ENCODE measurements at places on chromosomes 5 and 9. TPM values are rescaled to one million over a fixed set of nuclear protein-coding genes. Genes with fewer than 3 reads are reported as not detected.
A peak's percentile ranks its signal among the peaks of the same experiment; 100 is the strongest.

- DNase-seq, result no peak
Observed at GRCh38 chr5:151820903-151821302, 49.1 kb downstream of the G3BP1 start.

GRCh38 chr9:136295542-136296433 lies 8.1 kb downstream of the CCDC187 start:
- DNase-seq, result no peak

DNA sequence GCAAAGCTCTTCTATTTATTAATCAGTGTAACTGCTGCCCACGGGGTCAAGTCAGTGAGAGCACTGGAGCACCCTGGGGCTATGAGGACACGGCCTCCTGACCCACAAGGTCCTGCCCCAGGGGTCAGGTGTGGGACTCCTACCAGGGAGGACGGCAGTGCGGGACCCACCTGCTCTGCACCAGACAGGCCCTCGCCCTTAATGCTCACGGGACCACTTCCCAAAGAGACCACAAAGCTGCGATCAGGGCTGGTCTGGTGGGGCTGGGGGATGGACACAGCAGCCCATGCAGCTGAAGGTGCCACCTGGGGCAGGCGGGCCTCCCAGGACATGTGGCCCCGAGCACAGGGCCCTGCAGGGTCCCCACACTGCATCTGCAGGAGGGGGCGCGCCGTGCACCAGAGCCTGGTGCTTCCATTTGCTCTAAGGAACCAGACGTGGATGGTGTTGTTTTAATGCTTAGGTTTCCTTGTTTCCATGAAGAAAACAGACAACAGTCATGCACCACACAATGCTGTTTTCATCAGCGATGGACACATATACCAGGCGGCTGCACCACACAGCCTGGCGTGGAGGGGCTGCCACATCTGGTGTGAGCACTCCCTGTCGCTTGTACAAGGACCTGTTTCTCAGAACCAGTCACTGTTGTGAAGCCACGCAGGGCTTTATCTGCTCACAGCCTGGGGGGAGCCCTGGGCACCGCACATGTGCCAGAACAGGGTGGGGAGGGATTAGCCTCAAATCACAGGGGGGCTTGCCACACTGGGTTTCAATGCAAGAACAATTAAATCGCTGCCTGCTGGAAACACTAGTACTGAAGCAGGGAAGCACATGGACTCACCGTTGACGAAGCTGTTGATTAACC lies 22.6 kb downstream of the CLPTM1L start:
- DNase-seq, result no peak

DNA sequence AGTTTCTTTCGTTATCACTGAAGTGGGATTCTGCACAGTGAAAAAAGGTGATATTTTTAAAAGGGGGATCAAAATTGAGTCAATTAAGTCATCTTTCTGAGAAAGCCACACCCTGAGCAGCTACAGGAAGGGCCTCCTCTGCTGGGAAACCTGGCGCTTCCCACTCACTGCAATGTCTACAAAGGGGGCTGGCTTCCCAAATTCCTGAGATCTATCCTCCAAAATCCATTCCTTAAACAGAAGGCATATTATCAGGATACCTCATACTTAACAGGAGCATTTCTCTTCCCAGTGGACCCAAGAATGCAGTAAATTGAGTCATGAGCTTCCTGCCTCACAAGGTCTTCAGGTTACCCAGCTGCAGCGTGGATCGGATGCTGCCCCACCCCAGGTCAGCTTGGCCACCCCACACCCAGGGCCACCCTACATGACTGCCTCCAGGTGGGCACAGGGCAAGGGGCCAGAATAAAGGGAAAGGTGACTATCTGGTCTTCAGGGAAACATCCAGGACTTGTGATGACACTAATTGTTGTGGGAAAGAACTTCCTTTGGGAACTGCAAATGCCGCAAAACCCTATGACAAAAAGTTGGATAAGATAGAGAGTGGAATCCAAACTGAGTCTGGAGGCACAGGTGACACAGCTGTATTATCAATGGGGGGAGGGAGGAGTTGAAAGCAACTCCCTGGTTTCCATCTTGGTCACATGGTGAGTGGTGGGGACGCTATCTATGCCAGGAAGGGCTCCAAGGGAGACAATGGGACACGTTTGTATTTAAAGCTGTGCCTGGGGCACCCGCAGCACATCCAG lies 42.3 kb downstream of the ROR2 start:
- DNase-seq, result no peak

IFNA2 gene
- not detected for total RNA-seq

OCLN gene
- total RNA-seq, result 38.5 TPM

IL11RA gene
- 6.0 TPM for total RNA-seq

- peak; percentile 76 for DNase-seq
Observed at GRCh38 chr5:10913841-10914240, 152.8 kb upstream of the DAP start.

DNA sequence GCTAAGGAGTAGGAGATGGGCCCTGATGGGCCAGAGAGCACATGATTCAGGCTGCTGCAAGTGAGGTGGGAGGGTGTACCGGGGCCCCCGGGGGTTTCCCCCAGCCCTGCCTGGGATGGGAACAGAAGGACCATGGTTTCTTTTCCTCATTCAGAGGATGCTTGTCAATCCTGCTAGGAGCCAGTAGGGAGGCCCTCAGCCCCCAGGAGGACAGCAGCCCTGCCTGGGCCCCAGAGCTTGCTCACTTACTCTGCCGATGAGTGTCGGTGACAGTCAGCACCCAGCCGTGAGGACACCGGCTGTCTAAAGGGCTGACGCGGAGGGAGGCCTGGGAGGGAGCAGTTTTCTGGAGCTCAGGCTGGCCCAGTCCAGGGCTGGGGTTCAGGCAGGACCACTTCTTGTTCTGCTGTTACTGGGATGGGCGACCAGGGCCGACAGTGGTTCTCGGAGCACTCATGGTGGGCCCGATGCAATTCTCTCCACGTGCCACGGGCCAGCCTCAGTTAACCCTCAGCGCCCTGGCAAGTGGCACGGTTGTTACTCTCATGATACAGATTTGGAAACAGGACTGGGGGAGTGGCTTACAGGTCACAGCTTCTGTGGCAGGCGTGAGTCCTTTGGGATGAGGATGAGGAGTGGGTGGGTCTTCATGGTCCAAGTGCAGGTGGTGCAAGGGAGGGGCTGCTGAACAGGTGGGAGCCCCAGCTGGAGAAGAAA lies 1.8 kb downstream of the ARRDC1 start:
- DNase-seq, result no peak

ZNF618 gene
- total RNA-seq, result 19.6 TPM

DNA sequence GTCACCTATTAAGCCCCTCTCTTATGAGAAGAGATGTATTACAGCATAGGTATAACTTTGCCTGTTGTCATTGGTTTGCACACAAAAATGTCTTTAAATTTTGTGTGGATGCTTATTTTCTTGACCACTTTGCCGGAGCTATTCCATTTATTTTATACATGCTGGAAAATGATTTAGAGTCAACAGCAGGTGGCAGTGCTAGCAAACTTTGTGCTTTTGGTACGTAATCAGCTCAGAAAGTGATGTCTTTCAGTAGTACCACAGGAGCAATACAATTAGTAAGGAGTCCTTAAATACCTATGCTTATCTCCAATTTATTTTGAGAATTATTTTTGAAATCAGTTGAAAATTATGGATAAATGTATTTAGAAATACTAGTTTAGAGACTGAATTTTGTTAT lies 19.8 kb upstream of the NUDT12 start:
- peak; percentile 32 for DNase-seq

DNA sequence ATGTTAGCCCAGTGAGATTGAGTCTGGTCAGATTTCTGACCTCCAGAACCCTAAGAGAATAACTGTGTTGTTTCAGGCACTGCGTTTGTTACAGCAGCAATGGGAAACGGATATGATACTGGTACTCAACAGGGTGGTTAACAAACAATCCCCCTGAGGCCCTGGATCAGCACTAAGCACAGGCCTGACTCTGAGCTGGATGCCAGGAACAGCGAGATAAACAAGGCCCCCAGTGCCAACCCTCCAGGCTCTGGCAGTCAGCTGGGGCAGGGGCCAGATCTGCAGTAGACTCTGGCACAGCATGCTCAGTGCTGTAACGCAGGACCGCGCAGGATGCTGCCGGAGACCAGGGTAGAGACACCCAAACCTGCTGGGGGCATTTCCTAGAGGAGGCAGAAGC lies 22.1 kb downstream of the CPLX2 start:
- DNase-seq, result no peak

- no peak for DNase-seq
Observed at GRCh38 chr9:90062982-90063381, 458.2 kb downstream of the GADD45G start.

DNA sequence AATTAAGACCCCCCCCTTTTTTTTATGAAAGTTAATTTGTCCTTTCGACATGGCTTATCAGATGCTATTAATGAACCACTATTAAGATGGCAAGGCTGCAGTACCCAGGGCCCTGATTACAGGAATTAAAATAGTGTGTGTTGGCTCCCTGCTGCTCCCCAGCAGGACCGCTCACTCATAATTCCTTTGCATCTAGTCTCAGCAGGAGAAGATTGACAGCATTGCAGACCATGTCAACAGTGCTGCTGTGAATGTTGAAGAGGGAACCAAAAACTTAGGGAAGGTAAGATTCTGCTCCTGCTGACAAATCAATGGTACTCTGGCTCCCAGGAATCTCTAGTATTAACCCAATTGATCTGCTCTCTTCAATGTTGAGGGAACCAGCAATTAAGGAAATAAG lies 61.0 kb downstream of the STX17 start:
- DNase-seq, result no peak
